ENCODE measurements at places on chromosomes 5 and 9. TPM values are rescaled to one million over a fixed set of nuclear protein-coding genes. Genes with fewer than 3 reads are reported as not detected.
A peak's percentile ranks its signal among the peaks of the same experiment; 100 is the strongest.

Gene NRG2
- not detected for total RNA-seq

Gene LCN15
- total RNA-seq: not detected

Gene CDC20B
- total RNA-seq: not detected

Gene ROPN1L
- total RNA-seq: 0.68 TPM

Gene ICE1
- total RNA-seq: 29.4 TPM

Gene ZSWIM6
- 8.7 TPM for total RNA-seq

Gene FOXD4
- 0.19 TPM for total RNA-seq

Gene OCLN
- 0.10 TPM for total RNA-seq

Gene GPX8
- total RNA-seq: 83.7 TPM

DNA sequence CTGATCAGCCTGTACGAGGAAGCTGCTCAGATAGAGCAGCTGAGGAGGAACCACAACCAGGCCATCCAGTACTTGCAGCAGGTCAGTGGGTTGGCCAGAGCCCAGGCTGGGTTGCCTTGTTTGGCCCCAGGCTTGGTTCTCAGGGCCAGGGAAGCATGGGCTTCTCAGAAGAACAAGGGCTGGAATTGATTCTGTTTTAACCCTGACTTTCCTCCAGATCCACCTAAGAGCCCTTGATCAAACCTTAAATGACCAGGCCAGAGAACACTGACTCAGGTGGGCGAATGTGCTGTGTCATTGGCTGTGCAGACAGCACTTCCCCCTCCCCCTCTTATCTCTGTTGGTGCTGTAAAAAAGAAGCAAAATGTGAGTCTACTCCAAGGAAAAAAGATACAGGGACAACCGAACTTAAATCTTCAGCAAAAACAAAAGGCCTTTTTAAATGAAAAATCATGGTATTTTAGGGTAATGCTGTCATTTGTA, 28.1 kb downstream of the TTC23L start:
- peak; percentile 30 for DNase-seq

- DNase-seq: no peak
Observed at GRCh38 chr9:3939820-3940219, 360.0 kb downstream of the GLIS3 start.

DNA sequence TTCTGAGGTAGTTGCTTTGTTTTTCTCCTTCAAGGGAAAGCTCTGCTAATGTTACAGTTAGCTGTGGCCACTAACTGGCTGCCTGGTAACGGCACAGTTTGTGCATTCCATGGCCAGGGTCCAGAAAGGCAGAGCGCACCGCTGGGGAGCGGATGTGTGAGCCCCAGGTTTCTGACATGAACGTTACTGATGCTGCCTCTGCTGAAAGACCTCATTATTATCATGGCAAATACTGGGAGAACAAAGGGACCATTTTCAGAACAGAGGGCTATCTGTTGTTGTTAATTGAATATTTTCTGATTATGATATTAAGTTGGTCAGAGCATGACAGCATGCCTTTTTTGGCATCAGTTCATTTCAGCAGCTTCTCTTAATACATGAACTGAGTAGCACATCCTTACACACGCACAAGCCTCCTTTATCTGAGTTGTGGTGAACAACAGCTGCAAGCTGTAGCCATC, 134.1 kb downstream of the NUDT12 start:
- DNase-seq: peak; percentile 94

GRCh38 chr5:58761407-58761806, 178.5 kb downstream of the RAB3C start:
- DNase-seq: no peak

DNA sequence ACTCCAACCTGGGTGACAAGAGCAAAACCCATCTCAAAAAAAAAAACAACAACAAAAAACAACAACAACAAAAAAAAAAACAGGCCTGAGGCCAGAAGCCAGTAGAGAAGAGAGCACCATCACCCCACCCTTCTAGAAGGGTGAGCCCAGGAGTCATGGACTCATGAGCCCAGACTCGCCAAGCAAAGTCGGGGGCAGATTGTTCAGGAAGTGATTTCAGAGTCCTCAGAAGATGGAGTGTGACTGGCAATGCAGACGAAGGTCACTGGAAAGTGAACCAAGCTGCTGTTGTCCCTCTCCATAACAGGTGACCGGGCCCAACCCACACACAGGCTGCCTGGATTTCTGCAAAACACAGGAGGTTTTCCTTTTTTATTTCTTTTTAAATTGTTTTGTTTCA, 9.0 kb upstream of the WDR38 start:
- DNase-seq: no peak

DNA sequence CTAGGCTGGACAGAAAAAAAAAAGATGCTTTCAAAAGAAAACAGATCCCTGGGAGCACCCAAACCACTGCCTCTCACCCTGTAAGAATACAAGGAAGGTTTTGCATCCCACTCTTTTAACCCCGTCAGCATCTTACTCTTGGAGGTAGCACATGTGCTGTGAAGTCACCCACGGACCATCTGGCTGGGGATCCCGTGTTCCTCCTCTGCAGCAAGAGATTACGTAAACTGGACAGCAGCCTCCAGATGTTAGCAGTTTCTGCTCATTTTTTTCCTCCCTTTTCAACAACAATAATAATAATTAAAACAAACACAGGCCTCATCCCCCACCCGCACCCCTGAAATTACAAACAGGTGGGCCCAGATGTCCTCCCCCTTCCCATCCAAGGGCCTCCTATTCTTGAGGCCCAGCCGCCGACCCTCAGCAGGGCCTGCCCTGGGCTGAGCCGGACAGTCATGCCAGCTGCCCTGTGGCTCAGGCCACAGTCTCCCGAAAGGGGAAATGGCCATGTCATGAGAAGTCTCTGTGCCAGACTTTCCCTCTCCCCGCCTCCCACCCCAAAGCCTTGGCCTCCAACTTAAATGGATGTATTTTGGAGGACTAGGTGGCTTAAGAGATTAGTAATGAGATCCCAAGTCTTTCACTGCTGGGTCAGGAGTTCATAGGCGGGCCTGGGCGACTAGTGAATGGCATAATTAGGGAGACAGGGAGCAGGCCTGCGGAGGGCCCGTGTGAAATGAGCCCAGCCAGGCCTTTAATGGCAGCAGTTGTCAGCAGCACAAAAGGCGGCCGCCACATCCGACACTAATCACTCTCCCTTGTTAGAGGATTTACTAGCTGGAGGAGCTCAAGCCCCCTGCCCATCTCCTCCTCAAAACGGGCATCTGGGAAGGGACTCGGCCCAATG, 165.1 kb downstream of the PAPPA start:
- peak; percentile 31 for DNase-seq

- DNase-seq: no peak
Observed at GRCh38 chr5:81137833-81138232, 95.3 kb upstream of the CKMT2 start.

GRCh38 chr9:136674786-136675349, 12.2 kb downstream of the EGFL7 start:
- DNase-seq: no peak

- no peak for DNase-seq
Observed at GRCh38 chr5:133341915-133342710, 270.2 kb downstream of the FSTL4 start.

- peak; percentile 17 for DNase-seq
Observed at GRCh38 chr5:118956727-118957126, 31.6 kb downstream of the DTWD2 start.

DNA sequence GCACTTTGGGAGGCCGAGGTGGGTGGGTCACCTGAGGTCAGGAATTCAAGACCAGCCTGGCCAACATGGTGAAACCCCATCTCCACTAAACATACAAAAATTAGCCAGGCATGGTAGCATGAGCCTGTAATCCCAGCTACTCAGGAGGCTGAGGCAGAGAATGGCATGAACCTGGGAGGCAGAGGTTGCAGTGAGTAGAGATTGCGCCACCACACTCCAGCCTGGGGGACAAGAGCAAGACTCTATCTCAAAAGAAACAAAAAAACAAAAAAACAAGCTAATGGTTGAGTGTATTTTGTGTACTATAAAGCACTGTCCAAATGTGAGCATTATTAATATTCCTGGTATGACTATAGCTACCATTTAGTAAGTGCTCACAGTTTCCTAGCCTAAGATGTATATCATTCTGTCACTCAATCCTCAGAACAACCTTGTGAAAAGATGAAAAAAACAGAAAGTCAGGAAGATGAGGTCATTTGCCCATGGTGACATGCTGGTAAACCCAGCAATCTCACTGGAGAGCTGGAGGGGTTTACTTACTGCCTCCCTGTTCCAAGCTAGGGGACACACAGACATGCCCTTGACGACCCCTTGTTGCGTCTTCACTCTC, 27.7 kb downstream of the ARHGEF37 start:
- DNase-seq: no peak

DNA sequence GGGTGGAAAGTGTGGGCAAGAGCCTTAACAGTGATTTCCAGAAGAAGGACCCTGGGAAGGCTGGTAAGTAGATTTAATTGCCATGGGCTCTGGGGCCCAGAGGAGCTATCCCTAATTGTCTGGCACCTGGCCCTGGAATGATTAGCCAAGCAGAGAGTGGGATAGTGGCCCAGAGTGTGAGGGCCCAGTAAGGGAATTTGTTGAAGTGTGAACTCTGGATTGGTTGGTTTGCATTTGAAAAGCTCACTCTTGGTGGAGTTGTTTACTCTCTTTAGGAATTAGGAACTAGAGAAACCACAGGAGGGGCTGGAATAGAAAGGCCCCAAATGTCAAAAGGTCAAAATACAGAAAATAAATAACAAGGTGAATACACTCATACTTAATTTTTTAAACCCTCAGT, 207.1 kb downstream of the GABRG2 start:
- no peak for DNase-seq

GRCh38 chr5:5126444-5126843, 13.7 kb upstream of the ADAMTS16 start:
- peak; percentile 54 for DNase-seq

DNA sequence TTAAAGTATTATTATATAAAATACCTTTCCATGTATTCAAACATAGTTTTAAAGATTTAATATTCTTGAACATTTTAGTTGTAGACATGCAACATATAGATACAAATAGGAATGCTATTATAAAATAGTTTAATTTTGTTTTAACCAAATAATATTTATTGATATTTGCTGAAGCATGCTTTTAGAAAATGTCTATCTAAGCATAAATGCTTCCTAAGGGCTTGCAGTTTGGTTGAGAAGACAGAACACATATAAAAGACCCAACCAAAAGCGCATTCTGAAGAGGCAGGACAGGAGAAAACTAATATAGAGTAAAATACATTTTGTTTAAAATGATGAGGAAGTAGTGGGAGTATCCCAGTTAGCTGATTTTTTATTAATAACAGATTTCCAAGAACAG, 181.5 kb upstream of the ISL1 start:
- DNase-seq: no peak

All from myocyte (in vitro differentiated cells).